Activated B cell treated with CpG ODN at 0.5 μM for 24 hours (primary cell): ENCODE measurements at places on chromosomes 7 and 10. TPM values are rescaled to one million over a fixed set of nuclear protein-coding genes. Genes with fewer than 3 reads are reported as not detected.

GRCh38 chr7:137689761-137690160, 157.0 kb downstream of the DGKI start:
- H3K27me3 ChIP-seq = peaks cover 2% of the 10 kb centered on the region
- no peak for DNase-seq
- no peak overlapping the region for H3K27ac ChIP-seq
- no peaks in the 10 kb centered on the region for H3K36me3 ChIP-seq

MLXIPL gene
- total RNA-seq = not detected in 2 replicates

DNA sequence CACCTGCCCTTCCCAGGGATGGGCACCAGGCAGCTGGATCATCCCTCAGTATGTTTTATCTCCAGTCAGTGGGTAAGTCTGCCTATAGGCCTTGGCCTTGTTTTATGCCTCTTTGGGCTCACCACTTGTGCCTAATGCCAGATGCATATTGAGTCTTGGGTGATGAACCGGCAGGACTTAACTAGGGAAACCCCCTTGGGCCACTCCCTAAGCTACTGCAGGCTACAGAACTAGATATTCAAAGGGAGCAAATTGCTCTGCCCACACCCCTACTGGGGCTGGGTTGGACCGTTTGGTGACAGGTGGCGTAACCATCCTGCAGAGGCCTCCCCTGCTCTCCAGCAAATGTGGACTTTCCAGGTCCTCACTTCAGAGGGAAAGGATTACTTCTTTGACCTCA, 115.7 kb upstream of the GDF10 start:
- H3K36me3 ChIP-seq = no peaks in the 10 kb centered on the region
- H3K27ac ChIP-seq = no peak overlapping the region
- H3K4me3 ChIP-seq = no peak overlapping the region
- peaks cover 4% of the 10 kb centered on the region for H3K27me3 ChIP-seq
- no peaks in the 10 kb centered on the region for H3K4me1 ChIP-seq

DNA sequence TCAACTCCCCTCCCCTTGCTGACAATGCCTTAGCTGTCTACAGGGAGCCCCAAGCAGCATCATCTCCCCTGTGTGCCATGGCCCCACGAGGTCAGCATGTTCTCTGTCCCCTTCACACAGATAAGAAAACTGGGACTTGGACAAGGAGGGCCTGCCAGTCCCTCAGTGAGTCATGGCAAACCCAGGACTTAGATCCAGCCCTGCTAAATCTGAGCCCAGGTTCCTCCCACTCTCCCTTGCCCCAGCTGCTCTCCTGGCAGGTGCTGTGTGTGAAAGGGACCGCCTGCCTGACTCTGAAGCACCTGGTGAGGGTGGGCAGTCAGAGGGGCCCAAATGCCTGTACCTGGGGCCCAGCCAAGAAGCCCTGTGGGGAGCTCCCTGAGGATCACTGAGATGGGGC, 7.4 kb downstream of the CRHR2 start:
- no peaks in the 10 kb centered on the region for H3K4me1 ChIP-seq
- DNase-seq = no peak
- H3K27ac ChIP-seq = no peak overlapping the region
- no peaks in the 10 kb centered on the region for H3K36me3 ChIP-seq

- no peaks in the 10 kb centered on the region for H3K36me3 ChIP-seq
- no peaks in the 10 kb centered on the region for H3K27me3 ChIP-seq
- H3K4me3 ChIP-seq = no peak overlapping the region
- H3K27ac ChIP-seq = no peak overlapping the region
These were observed 101.4 kb downstream of the ANK3 start for GRCh38 chr10:60288256-60288655.

GRCh38 chr10:26311383-26311940, 94.9 kb downstream of the GAD2 start:
- no peak overlapping the region for H3K4me3 ChIP-seq
- H3K4me1 ChIP-seq = peaks cover 6% of the 10 kb centered on the region
- H3K27ac ChIP-seq = no peak overlapping the region
- peaks cover 28% of the 10 kb centered on the region for H3K27me3 ChIP-seq
- H3K36me3 ChIP-seq = no peaks in the 10 kb centered on the region
- no peak for DNase-seq

- H3K36me3 ChIP-seq = no peaks in the 10 kb centered on the region
- no peaks in the 10 kb centered on the region for H3K27me3 ChIP-seq
- no peak overlapping the region for H3K4me3 ChIP-seq
- H3K4me1 ChIP-seq = no peaks in the 10 kb centered on the region
- no peak overlapping the region for H3K27ac ChIP-seq
These were observed 88.9 kb upstream of the CSTF2T start for GRCh38 chr10:51788273-51788672.

- H3K4me3 ChIP-seq = no peak overlapping the region
- no peak for DNase-seq
- H3K36me3 ChIP-seq = no peaks in the 10 kb centered on the region
- H3K4me1 ChIP-seq = no peaks in the 10 kb centered on the region
These were observed 541.0 kb downstream of the TNS3 start for GRCh38 chr7:47040795-47041347.

GRCh38 chr10:6430423-6430980, 149.6 kb downstream of the PRKCQ start:
- no peaks in the 10 kb centered on the region for H3K4me1 ChIP-seq
- DNase-seq = no peak
- no peak overlapping the region for H3K27ac ChIP-seq
- H3K36me3 ChIP-seq = no peaks in the 10 kb centered on the region
- peaks cover 6% of the 10 kb centered on the region for H3K27me3 ChIP-seq
- no peak overlapping the region for H3K4me3 ChIP-seq

GRCh38 chr7:64753032-64753431, 41.2 kb upstream of the ZNF138 start:
- no peaks in the 10 kb centered on the region for H3K36me3 ChIP-seq
- no peak overlapping the region for H3K27ac ChIP-seq
- DNase-seq = no peak
- no peaks in the 10 kb centered on the region for H3K27me3 ChIP-seq

DNA sequence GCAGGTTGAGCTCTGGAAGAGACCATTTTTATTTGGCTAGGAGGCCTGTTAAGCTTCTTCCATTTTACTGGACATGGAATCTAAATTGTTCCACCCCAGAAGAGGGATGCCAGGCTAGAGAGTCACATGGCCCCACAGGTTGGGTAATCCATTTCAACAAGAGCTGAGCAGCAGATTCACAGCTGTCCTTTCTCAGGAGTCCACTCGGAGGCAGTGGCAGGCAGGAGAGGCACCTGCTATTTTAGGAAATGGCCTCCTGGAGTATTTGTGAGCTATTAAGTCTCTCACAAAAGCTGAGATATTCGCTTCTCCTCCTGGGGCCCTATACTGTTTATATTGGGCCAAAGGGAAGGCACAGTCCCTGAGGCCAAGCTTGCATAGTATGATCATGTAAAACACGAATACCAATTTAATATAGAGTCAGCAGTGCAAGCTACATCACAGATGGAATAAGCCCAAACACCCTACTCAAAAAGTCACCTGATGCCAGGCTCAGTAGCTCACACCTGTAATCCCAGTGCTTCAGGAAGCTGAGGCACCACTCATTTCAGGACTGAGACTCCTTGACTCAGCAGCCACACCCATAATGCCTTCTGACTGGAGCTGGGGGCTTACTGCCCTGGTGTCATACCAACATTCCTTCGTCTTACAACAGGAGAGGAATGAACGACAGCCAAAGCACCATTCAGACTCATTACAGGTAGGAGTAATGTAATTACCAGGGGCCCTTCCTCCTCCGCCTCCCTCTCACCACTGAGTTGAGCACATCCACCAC, 124.1 kb downstream of the LMBR1 start:
- H3K27me3 ChIP-seq = no peaks in the 10 kb centered on the region
- no peak for DNase-seq
- H3K36me3 ChIP-seq = peaks cover 17% of the 10 kb centered on the region
- peaks cover 32% of the 10 kb centered on the region for H3K4me1 ChIP-seq
- H3K27ac ChIP-seq = no peak overlapping the region

DNA sequence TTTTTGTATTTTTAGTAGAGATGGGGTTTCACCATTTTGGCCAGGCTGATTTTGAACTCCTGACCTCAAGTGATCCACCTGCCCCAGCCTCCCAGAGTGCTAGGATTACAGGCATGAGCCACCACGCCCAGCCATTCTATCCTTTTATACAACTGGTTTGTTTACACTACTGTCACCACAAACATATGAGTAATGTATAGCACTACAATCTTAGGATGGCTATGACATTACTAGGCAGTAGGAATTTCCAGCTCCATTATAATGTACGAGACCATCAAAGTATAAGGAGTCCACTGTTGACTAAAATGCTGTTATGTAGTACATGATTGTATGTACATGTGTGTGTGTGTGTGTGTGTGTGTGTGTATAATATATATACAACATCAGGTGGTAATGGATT, 1126.1 kb upstream of the LRRN3 start:
- no peak overlapping the region for H3K27ac ChIP-seq
- H3K36me3 ChIP-seq = no peaks in the 10 kb centered on the region
- no peak overlapping the region for H3K4me3 ChIP-seq
- H3K27me3 ChIP-seq = no peaks in the 10 kb centered on the region
- DNase-seq = no peak
- H3K4me1 ChIP-seq = no peaks in the 10 kb centered on the region

WNT16 gene
- total RNA-seq = 4.9 and 6.7 TPM in 2 replicates

- H3K4me3 ChIP-seq = no peak overlapping the region
- peaks cover 1% of the 10 kb centered on the region for H3K4me1 ChIP-seq
- DNase-seq = no peak
- H3K36me3 ChIP-seq = no peaks in the 10 kb centered on the region
- no peak overlapping the region for H3K27ac ChIP-seq
These were observed 42.4 kb upstream of the AGBL3 start for GRCh38 chr7:134943785-134944400.

- peaks cover 50% of the 10 kb centered on the region for H3K36me3 ChIP-seq
- peaks cover 9% of the 10 kb centered on the region for H3K4me1 ChIP-seq
- no peak overlapping the region for H3K27ac ChIP-seq
- no peak for DNase-seq
- no peak overlapping the region for H3K4me3 ChIP-seq
- no peaks in the 10 kb centered on the region for H3K27me3 ChIP-seq
These were observed 299.2 kb downstream of the CCDC3 start for GRCh38 chr10:12702215-12702770.

RET gene
- 0.05 TPM in 1 of 2 replicates, not detected in the other for total RNA-seq

PDK4 gene
- 0.44 and 0.53 TPM in 2 replicates for total RNA-seq

GRCh38 chr7:139571190-139571589, 47.7 kb downstream of the CLEC2L start:
- no peaks in the 10 kb centered on the region for H3K4me1 ChIP-seq
- H3K4me3 ChIP-seq = no peak overlapping the region
- H3K27ac ChIP-seq = no peak overlapping the region
- H3K27me3 ChIP-seq = no peaks in the 10 kb centered on the region
- DNase-seq = no peak

RBP3 gene
- not detected in 2 replicates for total RNA-seq

- peaks cover 47% of the 10 kb centered on the region for H3K4me1 ChIP-seq
- H3K36me3 ChIP-seq = peaks cover 8% of the 10 kb centered on the region
- peak overlapping the region; percentile 95 for H3K27ac ChIP-seq
- DNase-seq = no peak
- peak overlapping the region; percentile 95 for H3K4me3 ChIP-seq
These were observed 1.8 kb upstream of the CCDC6 start for GRCh38 chr10:59907918-59908807.

MYL10 gene
- not detected in 2 replicates for total RNA-seq

DNA sequence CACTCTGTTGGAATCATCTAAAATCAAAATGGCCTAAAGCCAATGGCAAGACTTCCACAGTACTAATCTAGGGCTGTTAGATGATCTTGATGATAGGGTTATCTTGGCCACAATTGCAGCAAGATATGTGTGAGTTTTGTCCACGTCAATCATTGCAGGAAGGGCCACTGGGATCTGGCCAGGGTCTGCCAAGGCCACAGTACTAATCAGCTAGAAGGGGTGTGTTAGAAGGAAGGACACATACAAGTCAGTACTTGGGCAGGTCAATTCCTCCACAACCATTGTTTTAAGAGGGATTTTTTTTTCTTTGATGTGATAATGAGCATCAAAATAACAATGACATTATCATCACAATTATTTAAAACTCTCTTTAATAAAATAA, 1.6 kb downstream of the LMOD2 start:
- H3K4me1 ChIP-seq = no peaks in the 10 kb centered on the region
- H3K27me3 ChIP-seq = peaks cover 13% of the 10 kb centered on the region

CELF2 gene
- 78.9 and 89.2 TPM in 2 replicates for total RNA-seq
